ENCODE measurements at places on chromosomes 3 and 15. TPM values are rescaled to one million over a fixed set of nuclear protein-coding genes. Genes with fewer than 3 reads are reported as not detected.

GRCh38 chr3:15405448-15406050, 21.8 kb downstream of the METTL6 start:
- DNase-seq, result peak; percentile 18

DNA sequence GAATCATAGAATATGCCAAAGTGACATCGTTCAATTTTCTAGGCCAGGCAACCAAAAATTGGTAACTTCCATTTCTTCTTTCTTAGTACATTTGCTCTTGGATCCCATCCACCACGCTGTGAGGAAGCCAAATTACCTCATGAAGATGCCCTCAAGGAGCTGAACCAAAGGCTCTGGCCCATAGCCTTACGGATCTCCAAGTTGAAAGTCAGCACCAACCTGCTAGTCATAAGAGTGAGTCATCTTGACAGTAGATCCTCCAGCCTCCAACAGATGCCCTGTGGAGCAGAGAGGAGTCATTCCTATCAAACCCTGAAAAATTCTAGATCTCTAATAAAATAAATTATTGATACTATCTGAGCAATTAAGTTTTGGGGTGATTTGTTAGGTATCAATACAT, 322.5 kb upstream of the COL8A1 start:
- no peak for DNase-seq

Gene XIRP1
- not detected for total RNA-seq

- no peak for DNase-seq
These were observed 641.4 kb upstream of the CBLB start for GRCh38 chr3:106510206-106510605.

GRCh38 chr15:88323976-88324740, 67.6 kb upstream of the NTRK3 start:
- no peak for DNase-seq

Gene UROC1
- total RNA-seq, result not detected

DNA sequence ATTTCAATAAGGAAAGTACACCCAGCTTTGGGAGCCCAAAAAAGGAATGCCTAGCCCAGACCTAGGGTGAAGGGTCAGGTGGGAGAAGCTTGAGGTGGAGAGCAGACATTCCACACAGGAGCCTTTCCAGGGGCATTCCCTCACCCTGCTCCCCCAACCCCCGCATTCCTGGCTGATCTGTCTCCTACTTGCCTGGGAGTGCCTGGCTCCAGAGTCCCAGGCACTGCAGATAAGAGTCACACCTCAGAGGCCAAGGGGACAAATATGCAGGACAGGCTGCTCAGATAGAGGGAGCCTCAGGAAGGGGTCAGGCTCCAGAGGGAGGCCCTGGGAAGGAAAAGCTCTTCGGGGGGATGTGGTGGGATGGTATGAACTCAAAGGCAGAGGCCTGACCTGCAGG, 20.8 kb upstream of the HCN4 start:
- DNase-seq, result no peak

GRCh38 chr3:125351814-125352456, 23.2 kb downstream of the ZNF148 start:
- DNase-seq, result no peak

- DNase-seq, result no peak
These were observed 62.4 kb upstream of the POLG start for GRCh38 chr15:89396723-89397652.

Gene EPHA3
- not detected for total RNA-seq

Gene SLC9A9
- not detected for total RNA-seq

GRCh38 chr3:168417016-168417415, 321.3 kb upstream of the GOLIM4 start:
- no peak for DNase-seq

- DNase-seq, result peak; percentile 88
These were observed 268.4 kb upstream of the ROPN1 start for GRCh38 chr3:124260206-124260915.

DNA sequence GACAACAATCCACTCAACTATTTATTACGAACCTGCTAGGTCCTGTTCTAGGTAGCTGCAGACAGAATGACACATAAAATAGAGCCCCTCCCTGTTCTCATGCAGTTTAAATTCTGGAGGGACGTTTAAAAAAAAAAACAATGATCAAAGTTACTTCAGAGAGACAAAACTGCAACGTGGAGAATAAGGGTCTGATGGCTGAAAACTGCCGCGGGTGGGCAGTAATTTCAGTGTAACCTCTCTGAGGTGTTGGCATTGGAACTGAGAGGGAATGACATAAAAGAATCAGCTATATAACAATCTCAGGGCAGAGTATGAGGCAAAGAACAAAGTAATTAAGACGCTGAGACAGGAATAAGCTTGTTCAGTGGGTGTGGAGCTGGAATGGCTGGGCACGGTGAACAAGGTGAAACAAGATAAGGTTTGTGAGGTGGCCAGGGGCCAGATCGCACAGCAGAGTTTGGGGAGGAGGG, 19.5 kb downstream of the TBL1XR1 start:
- DNase-seq, result no peak

DNA sequence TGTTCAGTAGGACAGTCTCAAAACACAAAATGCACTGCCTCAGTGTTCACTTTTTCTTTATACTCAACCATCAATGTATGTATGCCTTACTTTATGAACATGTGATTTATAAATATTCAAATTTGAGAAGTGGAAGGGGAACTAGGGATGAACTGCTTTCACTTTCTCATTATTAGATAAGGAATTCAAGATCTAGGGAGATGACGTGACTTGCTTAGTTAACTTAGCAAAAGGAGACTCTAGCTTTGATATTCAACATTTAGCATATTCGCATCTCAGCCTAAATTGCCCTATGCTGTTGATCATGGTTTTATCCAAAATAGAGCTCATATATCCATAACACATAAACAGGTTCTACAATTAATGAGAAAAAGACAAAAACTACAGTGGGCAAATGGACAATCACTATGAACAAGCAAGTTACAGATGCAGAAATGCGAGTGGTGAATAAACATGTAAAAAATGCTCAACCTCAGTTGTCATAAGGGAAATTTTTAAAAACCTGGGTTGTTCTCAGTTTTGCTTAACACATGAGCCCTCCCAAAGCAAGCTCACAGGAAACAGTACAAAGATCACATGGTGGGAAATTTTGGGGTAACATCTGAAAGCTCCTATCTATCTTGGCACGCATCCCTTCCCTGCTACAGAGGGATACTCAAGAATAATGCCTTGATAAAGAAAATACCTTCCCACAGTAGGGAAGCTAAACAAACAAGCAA, 269.8 kb downstream of the THRB start:
- DNase-seq, result no peak

Gene AMOTL2
- total RNA-seq, result 99.8 TPM

DNA sequence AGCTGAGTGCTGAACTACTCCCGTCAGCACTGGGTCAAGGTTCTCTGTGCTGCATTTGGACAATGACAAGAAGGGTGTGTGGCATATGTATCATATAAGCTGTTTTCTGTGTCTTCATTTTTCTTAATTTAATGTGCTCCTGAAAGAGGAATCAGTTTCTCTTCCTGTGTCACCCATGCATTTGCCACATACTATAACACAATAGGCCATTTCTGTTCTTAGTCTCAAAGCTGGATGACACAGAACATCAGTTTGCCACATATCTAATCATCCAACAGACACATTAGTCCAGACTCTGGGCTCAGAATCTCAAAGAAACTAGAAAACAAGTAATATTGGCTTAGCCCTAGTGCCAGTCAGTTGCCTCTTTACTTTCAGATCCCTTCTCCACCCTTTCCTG, 34.1 kb downstream of the CEP19 start:
- DNase-seq, result no peak

Gene NPAP1
- 0.03 TPM for total RNA-seq

Gene CCR8
- total RNA-seq, result not detected

Gene GRM7
- total RNA-seq, result not detected

- no peak for DNase-seq
These were observed 69.4 kb downstream of the BFSP2 start for GRCh38 chr3:133469140-133469731.

- no peak for DNase-seq
These were observed 224.1 kb upstream of the FEZF2 start for GRCh38 chr3:62597491-62597890.

Gene C3orf85
- not detected for total RNA-seq

GRCh38 chr3:64266983-64267382, 41.7 kb upstream of the PRICKLE2 start:
- no peak for DNase-seq

DNA sequence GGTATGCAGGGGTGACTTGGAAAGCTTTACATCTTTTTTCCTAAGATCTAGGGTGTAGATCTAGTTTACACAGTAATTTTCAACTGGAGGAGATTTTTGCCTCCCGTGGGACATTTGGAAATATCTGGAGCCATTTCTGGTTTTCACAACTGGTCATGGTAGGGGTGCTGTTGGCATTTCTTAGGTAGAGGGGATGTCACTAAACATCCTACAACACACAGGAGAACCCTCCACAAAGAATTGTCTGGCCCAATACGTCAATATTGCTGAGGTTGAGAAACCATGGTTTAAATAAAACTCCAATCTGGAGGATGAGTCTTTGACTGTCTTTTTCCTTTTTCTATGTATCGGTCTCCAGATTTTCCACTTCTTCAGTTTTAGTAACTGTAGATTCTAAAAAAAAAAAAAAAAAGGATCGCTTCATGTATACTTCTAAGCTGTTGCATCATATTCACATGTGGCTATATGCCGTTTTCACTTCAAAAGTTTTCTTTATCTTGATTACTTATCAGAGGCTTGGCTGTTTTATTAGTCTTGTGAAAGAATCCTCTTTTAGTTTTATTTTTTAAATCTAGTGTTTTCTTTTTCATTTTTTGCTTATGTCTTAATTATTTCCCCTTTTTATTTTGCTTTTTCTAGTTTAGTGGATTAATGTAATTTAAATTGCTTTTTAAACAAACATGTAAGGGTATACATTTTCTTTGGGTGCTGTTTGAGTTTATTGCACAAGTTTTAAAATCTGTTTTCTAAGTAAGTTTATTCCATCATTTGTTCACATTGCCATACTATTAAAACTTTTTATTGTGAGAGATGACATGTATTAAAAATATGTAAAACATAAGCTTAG, 21.2 kb downstream of the UBE2Q2 start:
- DNase-seq, result no peak

DNA sequence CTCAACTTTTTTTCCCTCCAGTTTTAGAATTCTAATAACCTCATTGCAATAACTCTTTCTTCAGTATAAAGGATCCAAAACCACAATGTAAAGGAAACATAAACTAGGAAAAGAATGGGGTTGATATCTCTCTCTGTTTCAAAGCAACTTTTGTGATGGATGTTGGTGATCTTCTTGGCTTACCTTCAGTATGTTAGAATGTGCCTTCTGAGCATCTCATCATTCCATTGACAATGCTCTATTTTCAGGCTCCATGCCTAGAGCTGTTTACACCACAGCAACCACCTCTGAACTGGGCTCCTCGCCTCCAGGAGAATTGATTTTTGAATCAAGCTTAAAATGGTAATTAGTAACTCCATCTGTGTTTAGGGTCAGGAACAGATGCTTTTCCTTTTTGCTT, 6.6 kb downstream of the NLGN1 start:
- no peak for DNase-seq

Gene LRRC31
- not detected for total RNA-seq

DNA sequence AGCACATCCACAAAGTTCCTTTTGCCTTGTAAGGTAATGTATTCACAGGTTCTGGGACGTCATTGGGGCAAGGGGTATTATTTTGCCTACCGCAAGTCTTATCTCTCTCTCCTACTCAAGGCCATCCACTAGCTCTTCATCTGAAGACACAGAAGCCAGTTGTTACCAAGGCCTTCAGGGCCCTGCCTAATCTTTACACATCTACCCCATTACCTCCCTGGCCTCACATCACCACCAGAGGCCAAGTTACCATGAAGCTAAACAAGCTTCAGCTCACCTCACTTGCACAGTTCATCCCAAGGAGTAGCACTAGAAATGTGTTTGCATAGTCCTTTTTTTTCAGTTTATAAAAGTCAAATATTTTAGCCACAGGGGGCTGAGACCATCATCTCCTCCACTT, 34.1 kb downstream of the ATP8B4 start:
- DNase-seq, result no peak

DNA sequence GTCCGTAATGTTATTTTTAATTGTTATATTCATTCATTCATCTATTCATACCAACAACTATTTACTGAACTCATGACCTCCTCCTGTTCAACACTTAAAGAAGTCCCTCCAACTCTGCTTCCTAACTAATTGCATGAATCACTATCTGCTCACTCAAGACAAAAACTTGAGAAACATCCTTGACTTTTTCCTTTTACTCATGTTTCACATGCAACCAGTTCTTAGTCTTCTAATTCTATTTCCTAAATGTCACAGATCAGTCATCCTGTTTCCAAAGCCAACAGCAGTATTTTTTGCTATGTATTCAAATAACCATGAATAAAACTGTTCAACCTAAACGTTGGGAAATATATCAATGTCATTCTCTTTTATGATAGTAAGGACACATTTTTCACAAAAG, 124.6 kb upstream of the GBE1 start:
- no peak for DNase-seq

Gene CASR
- not detected for total RNA-seq

- no peak for DNase-seq
These were observed 557.7 kb upstream of the SGO1 start for GRCh38 chr3:20743553-20744321.

Gene WDR76
- 40.7 TPM for total RNA-seq

Gene GUCA1C
- total RNA-seq, result not detected

GRCh38 chr3:176120507-176120906, 1076.8 kb downstream of the TBL1XR1 start:
- DNase-seq, result no peak

Gene HRG
- total RNA-seq, result not detected

Gene PRSS50
- not detected for total RNA-seq

DNA sequence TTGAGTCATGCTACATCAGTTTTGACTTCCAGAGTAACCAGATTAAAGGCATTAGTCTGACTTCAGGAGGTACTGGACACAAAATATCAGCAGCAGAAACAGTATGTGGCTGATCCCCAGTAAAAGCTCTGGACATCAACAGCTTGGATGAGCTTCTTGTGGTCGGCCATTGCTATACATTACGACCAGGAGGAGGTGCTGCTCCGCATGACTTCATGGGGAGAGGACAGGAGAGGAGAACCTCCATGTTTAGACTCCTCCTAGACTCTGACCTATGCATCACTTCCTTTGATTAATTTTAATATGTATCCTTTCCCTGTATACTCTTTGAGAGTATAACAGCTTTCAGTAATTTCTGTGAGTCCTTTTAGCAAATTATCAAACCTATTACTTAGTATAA, 285.6 kb upstream of the ARHGEF26 start:
- no peak for DNase-seq

Gene SKOR1
- total RNA-seq, result not detected

DNA sequence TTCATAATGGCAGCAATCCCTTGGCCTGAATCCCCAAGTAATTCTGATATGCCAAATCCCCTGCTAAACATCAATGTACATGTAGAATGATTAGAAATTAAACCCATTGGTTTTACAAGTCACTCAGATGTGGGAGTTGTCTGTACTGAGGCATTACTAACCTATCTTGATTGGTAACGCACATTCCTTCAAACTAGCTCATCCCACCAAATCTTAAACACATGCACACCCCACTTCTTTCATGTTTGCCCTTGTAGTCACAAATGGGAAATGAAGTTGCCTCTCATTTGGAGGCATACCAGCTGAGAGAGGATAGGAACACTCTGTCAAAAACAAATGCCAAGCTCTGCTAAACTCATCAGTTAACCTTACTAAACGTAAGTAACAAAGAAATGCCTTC, 29.1 kb upstream of the MAN2C1 start:
- DNase-seq, result no peak
